Activated naive CD8-positive, alpha-beta T cell treated with anti-CD3 and anti-CD28 coated beads, Interleukin-2, amount 10 ng/mL, durations not matched to agents 7 days and 5 days (primary cell): ENCODE measurements at places on chromosomes 7 and 10. TPM values are rescaled to one million over a fixed set of nuclear protein-coding genes. Genes with fewer than 3 reads are reported as not detected.

DNA sequence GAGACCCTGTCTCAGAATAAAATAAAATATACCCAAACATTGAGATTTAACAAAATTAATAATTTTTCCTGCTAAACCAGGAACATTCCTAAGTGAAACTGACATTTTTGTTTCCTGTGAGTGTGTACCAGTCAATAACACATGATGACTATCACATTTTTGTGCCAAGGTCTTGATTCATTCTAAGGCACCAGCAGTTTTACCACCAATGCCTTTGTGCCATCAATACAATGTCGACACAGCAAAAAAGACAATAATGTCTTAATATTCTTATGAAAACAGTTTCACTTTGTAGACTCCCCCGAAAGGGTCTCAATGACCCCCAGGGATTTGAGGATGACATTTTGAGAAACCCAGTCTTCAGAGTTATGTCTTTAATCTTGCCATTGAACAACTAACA lies 7.2 kb upstream of the CADPS2 start:
- DNase-seq = no peak

Gene MEOX2
- not detected for total RNA-seq

GRCh38 chr10:129192344-129193128 lies 274.5 kb upstream of the MGMT start:
- no peak for DNase-seq

DNA sequence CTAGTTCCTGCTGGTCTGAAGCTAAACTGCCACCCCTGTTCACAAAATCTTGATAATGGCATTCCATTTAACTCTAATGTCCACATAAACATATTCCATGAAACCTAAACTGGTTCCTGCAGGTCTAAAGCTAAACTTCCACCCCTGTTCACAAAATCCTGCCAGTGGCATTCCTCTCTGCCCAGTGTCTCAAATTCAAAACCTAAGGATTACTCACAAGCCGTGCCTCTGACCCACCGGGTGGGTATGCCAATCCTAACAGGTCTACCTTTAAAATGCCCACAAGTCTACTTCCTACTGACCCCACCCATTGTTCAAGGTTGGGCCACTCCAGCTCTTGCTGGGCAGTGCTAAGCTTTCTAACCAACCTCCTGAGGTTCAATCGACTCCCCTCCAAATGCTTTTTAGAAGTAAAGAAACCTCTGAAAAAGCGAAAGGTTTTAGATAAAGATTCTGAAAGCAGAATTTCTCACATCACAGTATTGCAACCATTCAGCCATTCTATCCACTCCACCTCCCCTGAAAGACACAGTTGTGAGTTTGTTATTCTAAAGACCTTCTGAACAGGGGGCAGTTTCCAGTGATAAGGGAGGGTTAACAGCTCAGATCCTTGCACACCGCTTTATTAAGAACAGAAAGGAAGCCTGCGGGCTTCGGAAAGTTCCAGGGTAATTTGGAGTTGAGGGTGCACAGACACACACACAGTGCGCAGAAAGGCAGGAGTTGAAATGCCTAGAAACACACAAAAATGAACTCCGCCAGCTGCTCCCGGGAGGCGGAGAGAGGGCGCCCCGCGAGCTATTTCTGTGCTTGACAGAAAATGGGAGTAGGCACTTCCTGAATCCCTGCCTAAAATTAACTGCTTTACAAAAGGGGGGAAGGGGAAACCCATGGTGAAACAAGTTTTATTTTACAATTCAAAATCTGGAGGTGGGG lies 87.7 kb downstream of the TNS3 start:
- no peak for DNase-seq

- DNase-seq = no peak
Measured at GRCh38 chr10:76435157-76435556, 1003.7 kb downstream of the LRMDA start.

DNA sequence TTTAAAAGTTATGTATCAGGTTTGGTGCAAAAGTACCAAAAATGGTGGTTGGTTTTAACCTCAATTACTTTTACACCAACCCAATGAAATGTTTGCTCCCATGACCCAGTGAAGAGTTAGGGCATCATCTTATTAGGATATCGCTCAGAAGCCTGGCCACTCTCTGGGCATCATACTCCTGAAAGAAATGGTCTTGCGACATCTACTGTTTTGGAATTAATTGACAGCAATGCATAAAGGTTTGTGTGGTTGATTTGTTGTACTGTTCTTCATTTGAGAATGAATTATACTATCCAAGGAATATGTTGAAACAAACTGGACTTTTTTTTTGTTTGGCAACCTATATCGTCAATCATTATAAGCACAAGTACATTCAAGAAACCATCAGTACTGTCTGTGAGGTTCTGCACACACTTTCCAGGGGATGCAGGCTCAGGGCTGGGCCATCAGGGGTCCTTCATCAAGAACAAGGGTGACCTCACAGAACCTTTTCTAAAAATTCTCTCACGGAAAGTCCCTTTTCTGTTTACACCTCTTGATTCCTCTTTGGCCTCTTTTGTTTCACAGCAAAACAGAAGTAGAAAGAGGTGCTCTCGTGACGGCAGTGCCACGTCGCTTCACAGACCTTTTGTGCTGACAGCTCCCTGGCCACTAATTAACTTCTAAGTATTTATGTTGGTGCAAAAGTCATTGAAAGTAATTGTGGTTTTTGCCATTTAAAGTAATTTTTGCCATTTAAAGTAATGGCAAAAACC lies 117.2 kb upstream of the KLF6 start:
- no peak for DNase-seq

DNA sequence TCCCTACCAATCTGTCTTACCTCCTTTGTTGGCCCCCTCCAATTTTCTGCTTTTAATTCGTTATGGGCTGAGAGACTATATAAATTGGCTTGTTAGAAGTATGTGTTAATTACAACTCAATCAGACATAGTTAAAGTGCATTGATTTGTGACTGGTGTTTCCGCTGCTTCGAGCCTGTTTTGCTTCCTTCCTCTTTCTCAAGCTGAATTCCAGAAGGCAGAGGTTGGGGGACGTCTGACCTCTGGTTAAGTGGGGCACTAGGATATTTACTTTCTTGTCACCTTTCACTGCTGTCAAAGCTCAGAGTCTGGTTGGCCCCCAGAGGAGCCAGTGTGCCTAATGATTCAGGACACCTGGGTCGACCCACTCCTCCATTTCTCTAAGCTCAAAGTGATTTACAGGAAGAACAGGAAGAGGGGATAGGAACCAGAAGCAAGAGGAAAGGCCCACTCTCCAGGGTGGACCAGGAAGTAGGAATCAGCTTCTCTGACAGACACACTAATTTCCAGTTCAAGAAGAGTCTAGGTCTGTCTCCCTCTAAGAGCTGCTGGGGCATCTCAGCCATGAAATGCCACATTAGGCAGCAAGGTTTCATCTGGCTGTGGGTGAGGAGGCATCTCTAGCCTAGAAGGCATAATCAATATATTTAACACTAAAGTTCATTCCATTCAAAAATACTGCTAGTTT lies 397.2 kb upstream of the NPVF start:
- no peak for DNase-seq

DNA sequence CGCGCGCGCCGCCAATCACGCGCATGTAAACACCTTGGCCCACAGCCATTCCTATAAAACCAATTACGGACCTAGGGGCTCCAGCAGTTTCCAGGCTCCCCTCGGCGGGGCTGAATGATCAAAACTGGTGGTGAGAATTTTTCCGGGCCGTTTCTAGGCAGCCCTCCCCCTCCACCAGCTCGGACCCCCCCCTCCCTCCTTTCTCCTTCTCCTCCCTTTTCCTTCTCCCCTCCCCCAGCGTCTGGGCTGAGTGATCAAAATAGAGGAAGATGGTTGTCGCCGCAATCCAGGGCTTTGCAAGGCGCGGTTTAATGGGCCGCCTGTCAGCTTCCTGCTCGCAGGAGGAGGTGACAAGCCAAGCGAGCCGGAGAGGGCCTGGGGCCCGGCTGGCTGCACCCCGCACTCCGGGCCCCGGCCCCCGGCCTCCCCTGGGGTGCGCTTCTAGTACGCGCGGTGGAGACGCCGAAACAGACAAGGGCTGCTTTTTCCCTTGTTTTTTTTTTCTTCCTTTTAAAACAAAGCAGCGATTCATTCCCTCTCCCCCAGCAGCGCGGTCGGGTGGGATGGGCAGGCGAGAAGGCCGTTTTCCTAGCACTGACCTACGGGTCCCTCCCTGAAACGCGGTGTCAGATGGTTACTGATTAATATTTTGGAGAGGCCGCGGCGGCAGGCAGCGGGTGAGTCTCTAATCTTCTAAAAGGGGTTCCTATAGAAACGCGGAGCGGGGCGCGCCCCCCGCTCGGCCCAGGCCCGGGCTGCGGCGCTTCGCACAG lies 528 bp upstream of the TNRC18 start:
- DNase-seq = peak; percentile 66

DNA sequence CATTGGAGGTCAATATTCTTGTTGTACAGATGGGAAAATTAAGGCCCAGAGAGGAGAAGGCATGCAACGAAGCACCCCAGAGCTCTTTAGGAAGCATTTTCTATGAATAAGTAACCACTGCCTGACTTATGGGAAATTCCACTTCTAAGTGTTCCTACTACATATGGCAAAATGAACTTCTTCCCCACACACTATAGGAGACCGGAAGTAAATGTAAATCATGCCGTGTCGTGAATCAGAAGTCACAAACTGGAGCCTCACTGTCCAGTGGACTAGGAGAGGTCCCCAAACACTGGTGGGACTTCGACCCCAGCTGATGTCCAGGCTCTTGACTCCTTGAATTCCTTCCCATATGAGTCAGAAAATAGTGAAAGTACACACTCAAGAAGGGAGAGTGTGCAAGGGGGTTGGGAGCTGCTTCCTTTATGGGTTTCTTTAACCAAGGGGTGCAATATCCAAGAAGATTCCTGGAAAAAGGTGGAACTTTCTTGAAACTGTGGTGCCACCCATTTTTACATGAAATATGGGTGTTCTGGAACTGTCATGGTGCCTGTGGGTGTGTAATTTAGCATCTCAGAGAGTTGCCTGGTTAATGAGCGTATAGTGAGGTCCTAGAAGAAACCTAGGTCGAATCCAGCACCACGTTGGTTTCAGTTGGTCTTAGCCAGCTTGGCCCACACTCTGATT lies 6.7 kb downstream of the RASSF4 start:
- no peak for DNase-seq

DNA sequence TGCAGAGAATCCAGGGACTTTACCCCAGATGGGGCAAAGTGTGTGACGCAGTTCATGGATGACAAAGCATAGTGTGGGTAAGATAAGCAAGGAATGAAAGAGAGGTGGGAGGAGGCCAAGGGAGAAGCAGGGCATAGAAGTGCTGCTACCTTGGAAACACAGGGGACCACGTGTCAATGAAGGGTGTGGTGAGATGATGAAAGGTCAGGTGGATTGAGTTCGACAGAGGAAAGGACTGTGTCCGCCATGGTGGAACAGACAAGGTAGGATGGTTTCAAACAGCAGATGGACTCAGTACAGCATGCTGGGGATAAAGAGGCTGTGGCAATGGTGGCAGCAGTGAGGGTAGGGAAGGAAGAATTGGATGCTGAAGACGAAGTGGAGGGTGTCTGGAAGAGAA lies 32.7 kb downstream of the MEST start:
- no peak for DNase-seq

DNA sequence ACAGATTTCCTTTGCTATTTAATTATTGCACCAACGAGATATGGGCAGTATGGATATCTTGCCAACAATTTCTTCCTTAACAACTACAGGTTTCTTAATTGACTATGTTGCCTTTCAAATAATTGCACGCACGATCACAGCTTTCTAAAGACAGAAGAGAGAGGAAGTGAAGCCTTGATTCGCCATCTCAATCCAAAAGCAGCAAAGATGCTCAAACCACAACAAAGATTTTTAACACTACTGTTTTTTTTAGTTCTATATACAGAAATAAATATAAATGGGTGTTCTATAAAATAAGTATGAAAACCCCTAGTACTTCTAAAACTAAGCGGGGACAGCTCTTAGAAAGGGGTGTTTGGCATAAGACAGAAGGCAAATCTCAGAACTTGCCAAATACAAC lies 251.3 kb downstream of the SFMBT2 start:
- DNase-seq = no peak

Gene MCMBP
- total RNA-seq = 75.5 TPM

DNA sequence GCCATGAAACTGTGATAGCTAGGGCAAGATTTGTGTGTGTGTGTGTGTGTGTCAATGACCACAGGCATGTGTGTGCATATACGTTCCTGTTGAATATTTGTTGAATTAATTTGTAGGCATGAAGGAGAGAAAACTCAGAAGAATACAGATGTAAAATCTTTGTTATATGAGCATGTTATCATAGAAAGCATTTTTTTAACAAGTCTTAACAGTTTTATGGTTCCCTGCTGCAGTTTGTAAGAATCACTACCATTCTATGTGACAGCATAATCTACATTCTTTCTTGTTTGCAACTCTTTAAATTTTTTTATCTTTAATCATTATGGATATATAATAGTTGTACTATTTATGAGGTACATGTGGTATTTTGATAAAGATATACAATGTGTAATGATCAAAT lies 130.3 kb downstream of the CD36 start:
- DNase-seq = no peak

Gene FOXI2
- not detected for total RNA-seq

DNA sequence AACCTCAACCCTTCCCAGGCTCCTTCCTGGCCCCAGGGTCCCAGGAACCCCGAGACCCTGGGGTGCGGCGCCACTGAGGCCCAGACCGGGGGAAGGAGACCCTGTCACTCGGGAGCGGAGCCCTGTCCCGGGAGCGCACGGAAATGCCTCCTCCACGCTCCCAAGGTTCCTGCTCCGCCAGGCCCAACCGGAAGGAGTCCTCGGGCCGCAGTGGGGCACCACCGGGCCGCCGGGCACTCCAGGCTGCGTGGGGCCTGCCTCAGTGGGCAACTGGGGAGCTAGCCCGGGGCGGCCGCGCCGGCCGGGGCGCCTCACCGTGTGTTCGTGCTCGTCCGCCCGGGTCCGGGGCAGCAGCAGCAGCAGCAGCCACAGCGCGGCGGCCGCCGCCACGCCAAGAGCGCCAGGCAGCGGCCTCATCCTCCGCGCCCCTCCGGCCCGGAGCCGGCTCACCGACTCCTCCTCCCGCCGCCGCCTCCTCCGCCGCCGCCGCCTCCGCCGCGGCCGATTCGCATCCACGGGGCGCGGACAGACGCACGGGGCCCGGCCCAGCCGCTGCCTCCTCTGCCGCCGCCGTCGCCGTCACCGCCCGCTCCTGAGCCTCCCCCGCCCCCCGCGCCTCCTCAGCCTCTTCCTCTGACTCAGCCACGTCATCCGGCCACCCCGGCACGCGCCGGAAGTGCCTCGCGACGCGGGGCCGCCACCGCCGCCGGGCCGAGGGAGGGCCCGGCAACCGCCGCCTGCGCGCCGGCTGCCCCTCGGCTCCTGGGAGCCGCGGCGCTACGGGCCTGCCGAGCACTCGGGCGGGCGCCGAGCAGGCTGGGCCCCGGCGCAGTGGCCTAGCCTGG lies at the start of gene TM9SF3:
TM9SF3 (minus strand) TSS at position 594 of the 845 bp plus-strand sequence; CDS start at position 417, 177 bp downstream.
- peak; percentile 92 for DNase-seq

GRCh38 chr10:14502431-14502830 lies 171.7 kb upstream of the FRMD4A start:
- DNase-seq = no peak

DNA sequence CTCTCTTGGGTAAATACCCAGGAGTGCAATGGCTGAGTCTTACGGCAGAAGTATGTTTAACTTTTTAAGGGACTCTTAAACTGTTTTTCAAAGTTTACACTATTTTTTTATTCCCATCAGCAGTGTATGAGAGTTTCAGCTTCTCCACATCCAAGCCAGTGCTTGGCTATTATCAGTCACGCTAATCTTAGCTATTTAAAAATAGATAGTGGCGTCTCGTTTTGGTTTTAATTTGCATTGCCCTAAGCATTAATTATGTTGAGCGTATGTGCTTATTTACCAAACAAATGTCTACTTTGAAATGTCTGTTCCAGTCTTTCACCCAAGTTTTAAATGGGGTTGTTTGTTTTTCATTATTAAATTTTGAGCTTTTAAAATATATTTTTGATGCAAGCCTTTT lies 164.0 kb downstream of the MALRD1 start:
- no peak for DNase-seq
